ENCODE measurements at places on chromosomes 7 and 10.

DNA sequence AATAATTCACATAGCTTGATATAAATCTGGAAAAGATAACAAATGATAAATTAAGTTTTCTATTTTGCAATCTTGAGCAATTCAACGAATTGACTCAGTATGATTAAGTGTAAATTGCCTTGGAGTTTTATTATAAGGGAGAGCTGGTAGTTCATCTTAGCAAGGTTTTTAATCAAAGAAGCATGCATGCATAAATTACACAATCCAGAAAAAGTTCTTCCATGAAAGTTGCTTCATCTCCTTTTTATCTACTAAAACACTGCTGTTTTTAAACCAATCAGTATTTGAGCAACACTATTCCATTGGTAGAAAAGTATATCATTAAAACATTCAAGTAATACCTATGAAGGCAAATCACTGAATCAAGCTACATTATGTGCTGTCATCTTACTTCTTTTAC is 47.6 kb downstream of the POT1 start:
- no peak for DNase-seq

GRCh38 chr10:101565936-101566332 is 22.1 kb downstream of the POLL start:
- no peak for DNase-seq

- DNase-seq = no peak
These were observed 17.4 kb downstream of the BNIP3 start for GRCh38 chr10:131964298-131964697.

DNA sequence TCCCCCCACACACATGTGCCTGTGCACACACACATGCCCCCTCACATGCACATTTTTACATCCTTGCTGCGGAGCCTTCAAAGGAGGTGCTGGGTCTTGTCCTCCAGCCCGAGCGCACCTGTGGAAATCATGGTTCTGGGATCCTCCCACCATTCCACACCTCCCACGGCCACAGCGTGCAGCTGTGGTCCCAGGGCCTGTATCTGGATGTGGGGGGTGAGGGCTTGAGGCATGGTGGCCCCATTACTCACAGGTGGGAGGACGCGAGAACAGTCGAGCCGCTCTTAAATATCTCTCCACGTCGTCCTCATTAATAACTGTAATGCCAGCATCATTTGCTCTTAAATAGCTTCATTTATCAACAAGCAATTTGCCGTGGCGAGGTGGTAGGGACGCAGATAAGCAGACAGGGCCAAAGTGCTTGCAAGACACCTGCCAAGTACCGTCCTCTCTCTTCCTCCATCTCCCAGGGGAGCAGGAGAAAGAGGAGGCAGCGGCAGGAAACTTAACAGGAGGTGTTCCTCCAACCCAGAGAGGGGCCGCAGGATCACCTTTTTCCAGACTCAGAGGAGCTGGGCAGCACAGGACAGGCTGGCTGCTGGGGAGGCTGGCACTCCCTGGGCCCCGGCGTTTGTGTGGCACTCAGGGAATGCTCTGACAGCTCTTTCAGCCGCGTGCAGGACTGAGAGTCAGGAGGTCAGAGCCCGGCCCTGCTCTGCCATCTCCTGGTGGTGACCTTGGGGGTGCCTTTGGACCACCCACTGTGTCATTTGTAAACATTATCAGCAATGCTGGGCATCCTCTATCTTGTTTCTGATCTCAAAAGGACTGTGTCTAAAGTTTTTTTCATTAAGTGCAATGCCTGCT is 87.4 kb downstream of the CDH23 start:
- no peak for DNase-seq

GRCh38 chr10:48684792-48685623 is at the start of gene WDFY4:
TSS of gene WDFY4 (plus strand) at chr10:48684873. CDS start at chr10:48709733, 24,860 bp downstream.
- DNase-seq = no peak

DNA sequence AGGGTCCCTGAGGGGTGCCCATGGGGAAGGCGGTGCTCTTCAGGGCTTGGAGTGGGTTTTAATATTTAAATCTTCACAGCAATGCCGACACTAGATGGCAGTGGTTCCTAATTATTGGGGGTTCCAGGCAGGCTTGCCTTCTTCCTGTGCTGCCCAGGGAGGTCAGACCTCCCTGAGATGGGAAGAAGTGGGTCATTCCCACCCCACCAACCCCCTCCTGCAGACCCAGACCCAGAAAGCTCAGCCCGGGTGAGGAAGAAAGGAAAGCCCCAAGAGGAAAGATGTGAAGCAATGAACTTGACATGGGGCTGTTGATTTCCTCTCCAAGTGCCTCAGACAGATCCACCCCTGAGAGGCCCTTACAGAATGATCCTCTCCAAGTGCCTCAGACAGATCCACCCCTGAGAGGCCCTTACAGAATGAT is 85.1 kb upstream of the LANCL2 start:
- peak; percentile 39 for DNase-seq

GRCh38 chr7:130814778-130815335 is 80.8 kb upstream of the KLF14 start:
- no peak for DNase-seq

DNA sequence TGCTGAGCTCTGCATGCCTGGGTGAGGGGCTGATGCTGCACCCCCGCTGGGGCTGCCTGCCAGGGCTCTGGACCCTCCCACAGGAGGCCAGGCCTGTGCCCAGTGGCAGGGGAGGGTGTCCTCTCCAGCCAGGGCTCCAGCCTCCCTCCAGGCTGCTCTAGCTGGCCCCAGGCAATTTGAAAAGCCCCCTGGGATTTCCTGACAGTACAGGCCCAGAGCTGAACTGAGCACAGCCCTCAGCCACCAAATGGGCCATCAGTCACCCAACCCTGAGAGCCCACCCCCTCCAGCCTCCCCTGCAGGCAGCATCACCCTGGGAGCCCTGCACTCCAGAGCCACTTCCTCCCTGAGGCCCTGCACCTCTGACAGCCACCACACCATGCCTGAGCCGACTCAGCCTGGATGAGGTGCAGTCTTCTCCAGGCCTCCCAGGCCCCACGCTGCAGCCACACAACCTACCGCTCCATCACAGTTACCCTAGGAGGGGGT is 101.8 kb upstream of the RET start:
- no peak for DNase-seq

DNA sequence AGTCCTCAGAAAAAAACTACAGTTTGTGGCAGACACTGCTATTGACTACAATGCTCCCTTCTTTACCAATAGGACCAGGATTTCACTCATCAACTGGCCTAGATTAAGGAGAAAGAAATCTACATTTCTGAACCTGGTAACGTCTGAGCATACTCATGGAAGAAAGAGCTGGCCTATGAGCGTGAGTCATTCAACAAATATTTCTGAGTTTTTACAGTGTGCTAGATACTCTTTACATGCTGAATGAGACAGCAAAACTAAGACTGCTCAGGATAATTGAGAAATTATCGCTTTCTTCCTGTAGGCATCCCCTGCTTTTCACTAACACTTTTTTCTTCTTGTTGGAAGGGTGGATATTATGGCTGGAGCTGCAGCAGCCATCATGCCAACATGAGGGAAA is 609.7 kb downstream of the TNS3 start:
- no peak for DNase-seq

Measured in stimulated activated naive CD4-positive, alpha-beta T cell treated with Interleukin-2 at 50 U/mL for 16 hours (primary cell).